ENCODE measurements at places on chromosomes 2 and 18.

DNA sequence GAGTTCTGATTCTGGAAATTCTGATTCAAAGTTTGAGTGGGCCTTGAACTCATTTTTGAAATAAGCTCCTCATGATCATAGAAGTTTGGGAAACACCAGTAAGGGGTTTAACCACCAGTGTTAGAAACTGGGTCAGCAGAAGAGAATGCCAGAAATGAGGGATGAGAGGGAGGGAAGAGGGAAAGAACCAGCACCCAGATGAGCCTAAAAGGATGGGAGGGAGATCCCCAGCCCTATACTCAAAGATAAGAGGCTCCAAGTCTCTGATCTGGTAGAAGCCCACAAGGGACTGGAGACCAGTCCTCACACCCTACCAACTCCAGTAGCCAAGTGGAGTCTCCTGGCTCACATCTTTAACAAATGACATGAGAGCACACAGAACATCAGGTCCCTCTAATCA, 305.0 kb upstream of the NRP2 start:
- DNase-seq: no peak

DNA sequence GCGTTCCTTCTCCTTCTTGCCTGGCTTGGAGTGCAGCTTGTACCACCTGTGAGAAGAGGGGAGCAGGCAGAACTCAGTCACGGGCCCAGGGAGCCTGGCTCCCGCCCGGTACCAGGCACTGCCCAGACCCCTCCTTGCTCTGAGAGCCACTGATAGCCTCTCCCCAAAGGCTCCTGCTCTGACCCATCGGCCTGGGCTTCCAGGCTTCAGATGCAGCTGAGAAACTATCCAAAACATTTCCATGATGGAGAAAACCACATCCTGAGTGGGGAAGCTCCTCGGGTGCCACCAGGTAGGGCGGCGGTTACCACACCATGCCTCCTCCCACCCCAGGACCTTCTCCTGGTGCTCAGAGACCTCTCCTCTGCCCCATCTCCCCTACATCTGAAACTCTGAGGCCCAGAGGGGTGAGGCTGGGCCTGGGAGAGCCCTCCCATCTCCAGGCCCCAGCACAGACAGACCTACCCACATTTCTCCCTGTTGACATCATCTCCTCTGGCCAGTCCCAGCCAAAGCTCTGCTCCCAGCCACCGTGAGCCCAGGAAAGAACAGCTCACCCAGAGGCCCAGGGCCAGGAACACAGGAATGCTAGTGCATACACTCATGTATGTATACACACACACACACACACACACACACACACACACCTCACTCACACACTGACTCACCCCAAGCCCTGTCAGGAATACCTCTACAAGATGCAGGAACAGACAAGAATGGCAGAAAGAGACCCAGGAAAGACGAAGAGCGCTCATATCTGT, 17.9 kb upstream of the SFXN5 start:
- no peak for DNase-seq

DNA sequence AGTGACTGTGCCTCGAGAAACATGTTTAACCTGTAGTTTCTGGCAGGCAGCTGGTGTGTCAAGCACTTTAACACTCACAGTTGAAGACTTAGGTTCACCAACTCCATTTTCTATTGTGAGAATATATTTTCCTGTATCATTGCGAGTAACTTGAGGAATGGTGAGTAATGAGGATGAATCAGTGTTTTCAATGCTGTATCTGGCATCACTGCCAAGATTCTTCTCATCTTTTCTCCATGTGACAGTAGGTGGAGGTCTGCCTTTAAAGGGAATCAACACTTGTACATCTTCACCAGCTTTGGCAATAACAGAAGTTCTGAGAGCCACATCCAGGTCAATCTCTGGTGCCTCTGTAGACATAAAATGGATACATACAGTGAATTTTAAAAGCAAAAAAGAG, 72.8 kb downstream of the PLEKHA3 start:
- no peak for DNase-seq

DNA sequence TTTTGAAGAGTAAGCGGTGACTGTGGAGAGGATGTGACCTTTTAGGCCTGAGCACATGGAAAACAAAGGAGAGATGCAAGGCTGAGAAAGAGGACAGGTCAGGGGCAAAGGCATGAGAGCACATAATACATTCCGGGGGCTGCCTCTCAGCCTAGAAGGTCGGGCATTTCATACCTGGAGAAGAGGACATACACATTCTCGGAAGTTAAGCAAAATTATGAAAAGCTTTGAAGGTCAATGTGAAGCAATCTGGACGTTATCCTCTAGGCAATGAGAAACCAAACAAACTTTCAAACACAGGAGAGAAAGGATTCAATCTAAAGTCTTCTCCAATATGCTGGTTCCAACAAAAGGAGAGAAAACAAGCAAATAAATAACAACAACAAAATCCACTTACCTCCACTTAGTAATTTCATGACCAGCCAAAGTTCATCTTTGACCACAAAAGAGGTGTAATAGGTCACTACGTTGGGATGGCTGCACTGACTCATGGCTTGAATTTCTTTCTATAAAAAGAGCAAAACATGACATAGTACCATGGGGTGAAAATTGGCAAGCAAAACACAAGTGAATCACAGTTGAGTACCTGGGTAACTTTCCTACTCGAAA, 80.4 kb downstream of the STK39 start:
- no peak for DNase-seq

- no peak for DNase-seq
Observed at GRCh38 chr2:7604456-7604855, 687.2 kb downstream of the RNF144A start.

DNA sequence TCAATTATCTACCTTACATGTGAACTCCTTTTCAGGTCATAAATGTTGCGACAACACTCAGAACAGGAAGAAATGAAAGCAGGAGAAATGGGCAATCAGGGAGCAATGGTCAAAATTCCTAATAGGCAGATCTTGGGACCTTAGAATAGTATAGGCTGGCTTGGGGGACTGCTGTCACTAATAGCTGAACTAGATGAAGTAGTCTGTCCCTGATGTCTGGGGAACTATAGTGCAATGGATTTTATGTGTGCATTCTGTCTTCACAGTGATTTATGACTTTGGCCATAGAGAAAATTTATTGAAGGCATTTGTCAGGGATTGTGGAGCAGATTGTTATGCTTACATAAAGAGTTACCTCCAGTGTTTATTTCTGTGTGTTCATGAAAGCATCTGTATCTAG, 6.1 kb upstream of the DPP10 start:
- DNase-seq: no peak

- DNase-seq: no peak
Observed at GRCh38 chr2:158391876-158392275, 64.7 kb downstream of the CCDC148 start.

DNA sequence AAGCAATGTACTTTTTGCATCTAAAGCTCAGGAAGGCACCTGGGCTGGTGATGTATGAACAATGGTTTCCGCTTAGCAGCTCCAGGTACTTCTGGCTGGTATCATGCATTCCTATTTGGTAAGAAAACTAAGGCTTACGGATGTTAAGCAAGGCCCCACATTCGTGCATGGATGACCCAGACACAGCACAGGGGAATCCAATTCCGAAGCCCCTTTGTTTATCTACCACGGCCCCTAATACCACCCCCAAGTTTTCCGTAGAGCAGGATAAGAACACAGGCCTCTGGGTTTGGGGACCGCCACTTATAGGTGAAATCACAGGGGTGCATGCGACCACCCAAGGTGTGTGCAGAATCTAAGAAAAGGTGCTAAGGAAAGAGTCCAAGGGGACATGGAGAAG, 192.1 kb upstream of the ID2 start:
- no peak for DNase-seq

GRCh38 chr18:9854801-9855676, 30.7 kb upstream of the TXNDC2 start:
- DNase-seq: no peak

- DNase-seq: no peak
Observed at GRCh38 chr2:141411419-141411818, 719.4 kb downstream of the LRP1B start.

DNA sequence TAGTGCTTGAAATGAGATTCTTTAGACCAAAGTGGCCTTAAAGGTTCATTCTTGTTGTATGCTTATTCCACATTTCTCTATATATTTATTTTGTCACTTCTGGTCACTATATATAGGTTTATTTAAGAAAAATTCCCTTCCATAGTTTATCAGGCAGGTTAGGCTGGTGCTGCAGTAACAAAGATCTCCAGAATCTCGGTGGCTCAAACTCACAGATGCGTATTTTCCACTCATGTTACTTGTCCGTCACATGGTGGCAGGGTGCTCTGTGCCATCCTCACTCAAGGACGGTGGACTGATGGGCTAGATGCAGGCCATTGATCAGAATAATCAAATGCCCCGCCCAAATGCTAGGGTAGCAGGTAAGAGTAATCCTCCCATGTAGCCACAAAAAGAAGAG, 19.8 kb downstream of the SPTBN1 start:
- DNase-seq: no peak

DNA sequence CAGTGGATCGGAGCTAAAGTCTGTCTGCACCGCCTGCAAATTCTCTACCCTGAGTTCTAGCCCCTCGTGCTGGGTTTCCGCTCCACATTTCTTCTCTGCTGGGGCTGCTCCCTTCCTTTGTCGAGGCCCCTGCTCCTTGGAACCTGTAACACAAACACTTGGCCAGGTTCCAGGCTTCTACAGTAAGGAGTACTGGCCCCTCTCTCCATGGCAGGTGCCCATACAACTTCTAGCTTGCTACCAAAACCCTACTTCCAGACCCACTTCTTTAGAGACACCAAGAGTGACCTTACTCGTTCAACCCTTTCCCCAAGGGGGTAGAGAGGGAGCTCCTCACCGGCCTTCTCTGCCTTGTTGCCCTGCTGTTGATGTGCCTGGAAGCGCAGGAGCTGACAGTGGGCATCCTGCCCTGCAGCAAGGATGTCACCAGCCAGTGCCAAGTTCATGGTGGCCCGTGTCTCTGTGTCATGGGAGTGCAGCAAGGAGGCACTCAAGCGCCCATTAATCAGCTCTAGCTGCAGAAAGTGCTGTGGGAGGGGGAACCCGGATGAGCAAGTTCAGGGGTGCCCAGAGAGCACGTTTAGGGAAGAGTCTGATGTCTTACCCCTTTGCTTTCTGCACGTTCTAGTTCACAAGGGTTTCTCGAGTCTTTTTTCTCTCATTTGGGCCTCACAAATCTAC, 1.1 kb downstream of the PREB start:
- DNase-seq: no peak

GRCh38 chr18:44729631-44730101, 49.0 kb downstream of the SETBP1 start:
- DNase-seq: no peak

GRCh38 chr2:63192889-63193774, 142.5 kb downstream of the OTX1 start:
- DNase-seq: no peak

- DNase-seq: no peak
Observed at GRCh38 chr2:45237128-45237527, 227.9 kb upstream of the SIX2 start.

GRCh38 chr2:15298770-15299169, 262.4 kb downstream of the NBAS start:
- no peak for DNase-seq

- DNase-seq: no peak
Observed at GRCh38 chr2:32418778-32419177, 62.0 kb downstream of the BIRC6 start.

GRCh38 chr2:224109751-224110150, 70.7 kb upstream of the SERPINE2 start:
- no peak for DNase-seq

GRCh38 chr2:199690225-199690624, 160.8 kb downstream of the FTCDNL1 start:
- DNase-seq: no peak

- DNase-seq: no peak
Observed at GRCh38 chr2:241082341-241083090, 19.6 kb downstream of the MTERF4 start.

GRCh38 chr2:192127434-192127833, 67.3 kb downstream of the TMEFF2 start:
- no peak for DNase-seq

DNA sequence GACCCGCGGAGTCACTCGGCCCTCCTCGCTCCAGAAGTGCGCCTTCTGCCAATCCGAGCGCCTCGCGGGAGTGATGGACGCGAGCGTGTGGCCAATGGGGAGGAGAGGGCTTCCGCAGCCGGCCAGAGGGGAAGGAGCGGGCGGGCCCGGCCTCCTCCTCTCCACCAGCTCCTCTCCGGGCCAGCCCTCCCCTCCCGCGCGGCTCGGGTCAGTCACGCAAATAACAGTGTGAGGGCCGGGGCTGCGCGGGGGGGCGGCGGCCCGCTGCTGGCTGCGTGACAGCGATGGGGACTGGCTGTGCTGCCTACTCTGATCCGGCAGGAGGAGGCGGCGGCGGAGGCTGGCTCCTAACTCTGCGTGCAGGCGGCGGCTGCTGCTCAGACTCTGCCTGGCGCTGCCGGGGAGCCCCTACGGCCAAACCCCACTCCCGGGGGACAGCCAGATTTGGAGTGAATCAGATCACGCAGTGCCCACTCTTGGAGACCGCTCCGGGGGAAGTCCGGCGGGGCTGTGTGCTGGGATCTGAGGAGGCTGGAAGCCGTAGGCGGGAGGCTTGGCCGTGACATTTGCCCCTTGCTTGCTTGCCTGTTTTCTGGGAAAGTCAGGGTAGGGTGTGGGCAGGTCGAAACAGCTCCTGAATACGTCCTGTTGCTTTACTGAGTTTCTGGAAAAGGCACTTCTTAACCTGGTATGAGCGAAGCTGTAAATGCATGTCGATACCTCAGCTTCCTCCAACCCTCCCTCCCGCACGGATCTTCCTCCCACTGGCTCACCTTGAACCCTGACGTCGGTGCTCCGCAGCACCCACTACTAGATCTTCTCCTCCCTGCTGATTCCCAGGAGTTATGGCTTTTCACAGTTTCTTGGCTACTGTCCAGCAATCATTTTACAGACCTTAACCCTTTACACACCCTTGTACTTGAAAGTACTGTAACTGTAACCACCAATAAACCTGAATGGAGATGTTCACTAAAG, 97.9 kb upstream of the SERTAD2 start:
- no peak for DNase-seq
